NCI-H345 (cell line): ENCODE measurements at places on chromosomes 12 and 14.

- no peak for DNase-seq
These were observed 76.8 kb downstream of the ALX1 start for GRCh38 chr12:85356596-85357385.

DNA sequence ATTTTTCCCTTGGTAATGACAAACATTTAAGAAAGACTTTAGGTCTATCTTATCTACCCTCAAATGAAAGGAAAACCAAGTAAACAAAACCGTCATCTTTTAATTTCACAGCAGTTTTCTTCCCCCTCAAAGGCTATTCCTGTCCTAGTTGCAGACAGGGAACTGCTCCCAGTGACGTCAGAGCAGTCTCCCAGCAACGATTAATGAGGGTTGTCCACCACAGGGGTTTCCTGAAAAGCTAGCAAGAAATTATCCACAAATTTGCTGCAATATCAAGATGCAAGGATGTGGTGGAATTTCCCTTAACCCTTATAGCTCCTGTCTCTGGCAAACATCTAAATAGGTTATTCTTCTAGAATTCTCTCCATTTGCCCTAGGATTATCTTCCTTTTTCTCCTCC is 89.1 kb upstream of the STAC3 start:
- DNase-seq, result no peak

DNA sequence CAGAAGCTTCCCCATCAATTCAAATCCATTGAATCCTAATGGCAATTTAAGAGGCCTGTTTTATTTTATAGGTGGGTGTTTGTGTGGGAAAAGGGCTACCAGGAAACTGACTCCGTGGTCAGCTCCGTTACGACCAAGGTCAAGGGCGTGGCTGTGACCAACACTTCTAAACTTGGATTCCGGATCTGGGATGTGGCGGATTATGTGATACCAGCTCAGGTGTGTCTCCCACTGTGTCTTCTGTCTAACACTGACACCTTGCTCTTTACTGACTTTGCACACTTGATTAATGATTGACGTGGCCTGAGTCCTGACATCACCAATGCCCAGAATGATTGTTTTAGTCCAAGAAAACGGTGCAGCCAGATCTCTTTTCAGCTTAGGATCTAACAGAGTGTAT is 7.1 kb downstream of the P2RX4 start:
- no peak for DNase-seq

DNA sequence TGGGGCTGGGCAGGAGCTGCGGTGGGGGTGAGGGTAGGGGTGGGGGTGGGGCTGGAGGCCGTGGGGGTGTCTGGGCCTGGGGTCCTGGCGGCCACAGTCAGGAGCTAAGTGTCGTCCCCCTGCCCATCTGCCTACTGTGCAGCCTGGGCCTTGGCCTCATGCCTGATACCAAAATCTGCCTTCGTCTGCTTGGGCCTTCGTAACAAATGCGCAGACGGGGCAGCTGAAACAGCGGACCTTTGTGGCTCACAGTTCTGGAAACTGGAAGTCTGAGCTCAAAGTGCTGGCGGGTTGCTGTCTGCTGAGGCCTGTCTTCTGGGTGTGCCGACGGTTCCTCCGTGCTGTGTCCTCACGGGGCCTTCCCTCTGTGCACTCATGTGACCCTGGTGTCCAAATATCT is 61.7 kb downstream of the KIF26A start:
- no peak for DNase-seq

DNA sequence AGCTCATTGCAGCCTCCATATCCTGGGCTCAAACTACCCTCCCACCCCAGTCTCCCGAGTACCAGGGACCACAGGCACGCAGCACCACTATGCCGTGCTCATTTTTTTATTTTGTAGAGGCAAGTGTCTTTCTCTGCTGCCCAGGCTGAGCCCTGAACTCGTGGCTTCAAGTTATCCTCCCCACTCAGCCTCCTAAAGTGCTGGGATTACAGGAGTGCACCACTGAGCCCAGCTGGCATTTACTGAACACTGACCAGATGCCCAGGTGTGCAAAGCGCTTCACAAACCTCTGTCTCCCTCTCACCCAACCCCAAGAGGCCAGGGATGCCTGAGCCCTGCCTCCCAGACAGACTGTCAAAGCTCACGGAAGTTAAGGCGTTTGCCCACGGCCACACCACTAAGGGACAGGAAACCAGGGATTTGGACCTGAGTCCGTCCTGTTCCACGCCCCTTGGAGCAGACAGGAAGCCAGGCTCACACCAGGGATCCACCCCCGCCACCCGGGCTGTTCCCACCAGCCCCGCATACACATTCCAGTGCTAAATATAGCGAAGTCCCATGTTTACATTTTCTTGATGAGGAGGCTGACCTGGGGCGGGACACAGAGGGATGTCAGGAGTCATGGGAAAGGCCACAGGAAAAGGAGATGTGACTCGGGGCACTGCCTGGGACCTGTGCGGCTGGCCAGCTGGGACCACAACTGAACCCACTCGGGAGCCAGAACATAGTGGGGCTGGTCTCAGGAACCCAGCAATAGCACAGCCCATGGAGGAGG is 51.2 kb downstream of the TESC start:
- no peak for DNase-seq
